ENCODE measurements at places on chromosomes 4 and X. TPM values are rescaled to one million over a fixed set of nuclear protein-coding genes. Genes with fewer than 3 reads are reported as not detected.

CFAP299 gene
- 0.32 TPM for polyA plus RNA-seq

SULT1B1 gene
- polyA plus RNA-seq: 0.90 TPM

- DNase-seq: no peak
Observed at GRCh38 chr4:153522802-153523094, 56.6 kb downstream of the TMEM131L start.

- no peak for DNase-seq
Observed at GRCh38 chr4:57190601-57191481, 80.7 kb upstream of the IGFBP7 start.

DNA sequence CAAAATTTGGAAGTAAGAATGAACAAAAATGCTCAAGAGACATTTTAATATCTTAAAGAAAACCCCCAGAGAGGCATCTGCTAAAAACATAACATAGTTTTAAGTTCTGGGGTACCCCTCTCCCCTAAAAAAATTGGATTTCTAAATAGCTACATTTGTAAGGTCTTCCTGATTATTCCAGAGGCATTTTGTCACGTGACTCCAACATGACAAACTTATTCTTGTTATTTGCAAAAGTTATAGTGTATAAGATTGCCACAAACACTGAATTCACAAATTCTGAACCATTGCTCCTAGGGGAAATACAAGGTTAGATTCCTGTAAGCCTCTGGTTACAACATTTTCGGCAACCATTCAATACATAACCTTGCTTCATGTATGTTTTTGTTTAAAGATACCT lies 73.4 kb downstream of the COL25A1 start:
- no peak for DNase-seq

GRCh38 chr4:171516694-171517093 lies 296.5 kb upstream of the GALNTL6 start:
- no peak for DNase-seq
